ENCODE measurements at places on chromosomes 16 and 17.

GRCh38 chr17:78345172-78345571 lies 14.7 kb downstream of the SOCS3 start:
- no peak for DNase-seq

DNA sequence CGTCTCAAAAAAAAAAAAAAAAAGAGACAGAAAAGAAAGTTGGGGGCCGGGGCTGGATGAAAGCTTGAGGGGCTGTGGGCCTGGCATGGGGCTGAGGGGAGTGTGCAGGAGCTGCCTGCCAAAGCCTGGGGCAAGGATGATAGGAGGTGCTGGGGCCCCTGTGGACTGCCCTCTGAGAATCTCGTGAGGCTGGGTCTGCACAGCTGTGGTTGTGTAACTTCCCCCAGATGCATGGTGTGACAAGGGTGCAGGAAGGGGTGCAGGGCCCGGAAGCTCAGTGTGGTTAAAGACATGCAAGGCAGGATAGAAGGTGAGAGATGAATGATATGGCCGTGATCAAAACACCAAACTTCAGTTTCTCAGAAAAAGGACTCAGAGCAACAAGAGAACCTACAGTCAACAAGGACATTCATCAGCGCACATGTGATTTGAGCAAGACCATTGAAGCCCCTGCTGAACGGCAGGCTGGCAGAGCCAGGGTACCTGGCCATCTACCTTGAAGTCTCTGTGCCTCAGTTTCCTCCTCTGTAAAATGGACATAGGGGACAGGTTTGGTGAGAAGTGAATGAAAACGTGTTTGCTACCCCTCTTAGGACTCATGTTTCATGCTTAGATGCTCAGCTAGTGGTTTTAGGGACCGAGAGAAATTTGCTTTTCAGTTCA lies 9.6 kb downstream of the IL32 start:
- DNase-seq = no peak

- DNase-seq = peak; percentile 14
Measured at GRCh38 chr17:41919840-41920579, 1.3 kb upstream of the ACLY start.

DNA sequence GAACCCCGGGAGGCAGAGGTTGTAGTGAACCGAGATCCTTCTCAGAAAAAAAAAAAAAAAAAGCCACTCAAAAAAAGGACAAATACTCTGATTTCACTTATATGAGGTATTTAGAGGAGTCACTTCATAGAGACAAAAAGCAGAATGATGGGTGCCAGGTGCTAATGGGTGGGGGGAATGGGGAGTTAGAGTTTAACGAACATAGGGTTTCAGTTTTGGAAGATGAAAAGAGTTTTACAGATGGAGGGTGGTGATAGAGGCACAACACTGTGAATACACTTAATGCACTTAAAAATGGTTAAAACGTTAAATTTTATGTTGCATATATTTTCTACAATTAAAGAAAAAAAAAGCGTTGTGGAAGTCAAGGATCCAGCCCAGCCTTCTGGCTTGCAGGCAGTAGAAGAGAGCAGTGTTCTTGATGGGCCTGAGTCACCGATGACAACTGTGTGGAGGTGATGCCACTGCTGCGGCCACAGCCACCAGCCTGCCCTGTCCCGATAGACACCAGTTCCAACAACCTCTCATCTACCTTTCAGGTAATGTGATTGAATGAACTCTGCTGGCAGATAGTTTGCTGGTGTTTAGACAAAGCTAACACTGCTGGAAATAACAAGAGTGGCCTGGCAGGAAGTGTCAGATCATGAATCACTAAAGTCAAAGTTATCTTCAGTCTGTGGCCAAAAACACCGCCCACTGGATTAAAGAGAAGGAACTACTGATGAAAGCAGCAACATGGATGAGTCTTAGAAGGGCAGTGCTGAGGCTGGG lies 49.9 kb upstream of the COX10 start:
- no peak for DNase-seq

- no peak for DNase-seq
Measured at GRCh38 chr16:54268766-54269165, 17.8 kb downstream of the IRX3 start.

DNA sequence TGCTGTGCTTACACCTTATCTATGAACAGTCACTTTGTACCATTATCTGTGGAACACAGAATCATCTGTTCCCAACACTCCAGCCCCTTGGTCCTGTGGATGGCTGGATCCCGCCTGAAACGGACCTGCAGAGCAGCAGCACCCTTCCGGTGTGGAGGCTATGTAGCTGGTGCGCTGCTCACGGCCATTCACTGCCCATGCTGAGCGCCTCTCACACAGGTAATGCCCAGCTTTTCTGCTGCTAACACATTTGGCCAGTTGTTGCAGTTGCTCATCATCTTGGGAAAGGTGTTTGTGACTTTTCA lies 11.4 kb upstream of the PLK1 start:
- DNase-seq = no peak

DNA sequence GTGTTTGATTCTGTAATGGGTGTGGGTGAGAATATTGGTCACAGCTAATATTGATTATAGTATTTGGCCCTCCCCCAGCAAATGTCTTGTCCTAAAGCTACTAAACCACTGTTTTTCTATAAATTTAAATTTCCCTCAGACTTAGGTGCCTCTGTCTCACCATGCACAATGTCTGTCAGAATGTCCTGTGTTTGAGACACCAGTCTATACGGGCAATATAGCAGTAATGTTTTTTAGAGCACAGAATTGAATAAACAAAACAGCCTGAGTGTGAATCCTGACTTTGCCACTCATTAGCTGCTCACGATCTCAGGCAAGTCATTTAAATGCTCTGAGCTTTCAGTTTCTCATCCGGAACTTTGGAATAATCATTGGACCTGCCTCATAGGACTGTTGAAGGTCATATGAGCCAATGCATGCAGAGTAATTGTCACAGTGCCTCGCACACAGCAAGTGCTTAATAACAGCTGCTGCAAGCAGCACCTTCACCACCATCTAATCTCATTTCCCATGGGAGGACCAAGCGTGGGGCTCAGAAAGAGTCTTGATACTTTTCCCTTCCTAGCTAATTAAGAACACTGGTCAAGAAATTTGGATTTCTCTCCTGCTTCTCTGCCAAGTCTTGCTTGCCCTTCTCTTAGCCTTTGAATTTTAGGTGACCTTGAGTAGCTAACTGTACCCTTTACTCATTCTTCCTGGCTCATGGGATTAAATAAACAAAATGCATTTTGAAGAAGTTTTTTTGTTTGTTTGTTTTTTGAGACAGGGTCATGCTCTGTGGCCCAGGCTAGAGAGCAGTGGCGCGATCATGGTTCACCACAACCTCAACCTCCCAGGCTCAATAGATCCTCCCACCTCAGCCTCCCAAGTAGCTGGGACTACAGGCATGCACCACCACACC lies 9.8 kb downstream of the HLF start:
- DNase-seq = no peak

GRCh38 chr17:50180111-50180510 lies 14.3 kb downstream of the SGCA start:
- no peak for DNase-seq

GRCh38 chr16:80019395-80019794 lies 418.9 kb upstream of the MAF start:
- no peak for DNase-seq

DNA sequence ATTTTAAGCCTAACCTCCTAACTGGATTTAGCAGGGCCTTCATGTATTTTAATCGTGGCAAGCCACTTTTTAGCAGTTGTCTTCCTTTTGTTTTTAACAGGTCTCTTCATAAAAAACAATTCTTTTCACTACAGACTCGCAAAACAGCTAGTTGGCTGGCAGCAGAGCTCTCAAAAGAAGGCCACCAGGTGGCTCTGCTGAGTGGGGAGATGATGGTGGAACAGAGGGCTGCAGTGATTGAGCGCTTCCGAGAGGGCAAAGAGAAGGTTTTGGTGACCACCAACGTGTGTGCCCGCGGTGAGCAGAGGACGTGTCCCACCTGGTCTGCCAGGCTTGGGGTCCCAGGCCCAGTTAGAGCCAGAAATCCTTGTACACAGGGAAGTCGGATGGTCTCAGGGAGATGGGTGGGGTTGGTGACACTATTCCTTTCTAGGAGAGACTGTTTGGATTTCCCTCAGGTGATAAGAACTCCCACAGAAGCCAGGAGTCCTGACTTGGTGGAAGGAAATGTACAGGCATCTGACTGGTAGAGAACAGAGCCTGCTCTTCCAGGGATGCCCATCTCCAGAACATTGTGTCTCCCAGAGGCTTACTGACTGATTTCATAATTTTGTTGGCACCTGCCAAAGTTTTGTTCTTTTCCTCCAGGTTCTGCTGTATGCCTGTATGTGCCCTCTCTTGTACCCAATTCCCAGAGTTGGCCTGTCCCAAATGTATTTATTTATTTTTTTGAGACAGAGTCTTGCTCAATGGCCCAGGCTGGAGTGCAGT lies 14.9 kb upstream of the DDX19A start:
- DNase-seq = no peak

GRCh38 chr17:56121191-56122051 lies 31.9 kb upstream of the ANKFN1 start:
- DNase-seq = no peak

DNA sequence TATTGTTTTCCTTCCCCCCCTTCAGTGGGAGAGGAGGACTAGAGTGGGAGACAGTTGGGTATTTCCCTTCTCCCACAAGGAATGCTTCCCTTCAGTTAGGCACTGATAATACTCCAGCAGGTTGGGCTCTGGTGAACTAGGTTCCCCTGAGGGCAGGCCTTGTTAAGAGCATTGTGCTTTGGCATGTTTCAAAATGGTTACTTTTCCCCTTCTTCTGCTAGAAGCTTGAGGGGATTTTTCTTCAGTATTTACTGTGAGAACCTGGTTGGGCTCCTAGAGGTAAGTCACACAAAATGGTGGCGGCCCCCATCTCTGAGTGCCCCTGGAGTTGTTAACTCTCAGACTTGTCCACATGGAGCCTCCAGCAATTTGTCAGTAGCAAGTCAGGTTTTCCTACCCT lies 156.2 kb downstream of the CYB561 start:
- no peak for DNase-seq

DNA sequence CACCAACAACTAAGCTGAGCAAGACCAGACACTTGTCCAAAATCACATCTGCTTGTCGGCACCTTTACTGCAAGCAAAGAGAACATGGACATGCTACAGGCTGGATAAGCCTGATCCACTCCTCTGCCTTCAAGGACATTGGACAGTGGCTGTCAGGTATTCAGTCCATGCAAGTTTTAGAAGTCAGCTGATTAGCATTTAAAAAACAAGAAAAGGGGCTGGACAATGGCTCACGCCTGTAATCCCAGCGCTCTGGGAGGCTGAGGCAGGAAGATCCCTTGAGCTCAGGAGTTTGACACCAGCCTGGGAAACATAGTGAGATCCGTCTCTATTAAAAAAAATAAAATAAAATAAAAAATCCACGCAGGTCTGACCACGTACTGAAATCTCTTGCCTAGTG lies 20.3 kb downstream of the PARN start:
- DNase-seq = no peak

DNA sequence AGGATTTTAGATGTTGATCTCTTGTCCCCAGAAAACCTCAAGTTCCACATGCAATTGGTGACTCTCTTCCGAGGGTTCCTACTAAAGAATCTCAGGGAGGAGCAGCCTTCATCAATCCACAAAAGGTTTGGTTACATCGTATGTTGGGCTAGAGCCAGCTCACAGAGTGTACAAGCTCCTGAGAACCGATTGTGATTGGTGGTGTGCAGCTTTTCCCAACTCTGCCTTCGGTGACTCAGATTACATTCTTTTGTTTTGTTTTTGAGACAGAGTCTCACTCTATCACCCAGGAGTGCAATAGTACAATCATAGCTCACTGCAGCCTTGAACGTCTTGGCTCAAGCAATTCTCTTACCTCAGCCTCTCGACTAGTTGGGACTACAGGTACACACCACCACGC lies 172.4 kb downstream of the PMP22 start:
- DNase-seq = no peak

DNA sequence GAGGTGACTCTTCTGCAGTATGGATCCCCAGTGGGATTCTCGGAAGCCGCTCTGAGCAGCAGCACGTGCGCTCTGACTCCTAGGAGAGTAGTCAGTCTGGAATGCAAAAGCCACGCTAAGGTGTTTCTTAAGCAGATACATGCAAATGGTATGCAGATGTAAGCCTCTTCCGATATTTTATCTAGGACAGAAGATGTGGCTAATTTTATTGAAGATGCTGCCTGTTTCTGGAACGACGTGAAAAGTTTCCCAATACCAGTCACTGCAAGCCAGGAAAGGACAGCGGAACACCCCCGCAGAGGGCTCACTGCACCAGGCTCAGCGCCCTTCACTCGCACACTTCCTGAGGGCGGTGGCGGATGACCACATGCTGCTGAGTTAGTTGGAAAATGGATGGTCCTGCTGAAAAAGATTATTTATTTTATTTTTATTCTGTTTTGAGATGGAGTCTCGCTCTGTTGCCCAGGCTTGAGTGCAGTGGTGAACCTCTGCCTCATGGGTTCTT lies 10.1 kb downstream of the FADS6 start:
- no peak for DNase-seq

GRCh38 chr17:73058022-73058421 lies 34.5 kb downstream of the SLC39A11 start:
- no peak for DNase-seq

- DNase-seq = no peak
Measured at GRCh38 chr17:35726127-35726952, 5.1 kb upstream of the RASL10B start.

DNA sequence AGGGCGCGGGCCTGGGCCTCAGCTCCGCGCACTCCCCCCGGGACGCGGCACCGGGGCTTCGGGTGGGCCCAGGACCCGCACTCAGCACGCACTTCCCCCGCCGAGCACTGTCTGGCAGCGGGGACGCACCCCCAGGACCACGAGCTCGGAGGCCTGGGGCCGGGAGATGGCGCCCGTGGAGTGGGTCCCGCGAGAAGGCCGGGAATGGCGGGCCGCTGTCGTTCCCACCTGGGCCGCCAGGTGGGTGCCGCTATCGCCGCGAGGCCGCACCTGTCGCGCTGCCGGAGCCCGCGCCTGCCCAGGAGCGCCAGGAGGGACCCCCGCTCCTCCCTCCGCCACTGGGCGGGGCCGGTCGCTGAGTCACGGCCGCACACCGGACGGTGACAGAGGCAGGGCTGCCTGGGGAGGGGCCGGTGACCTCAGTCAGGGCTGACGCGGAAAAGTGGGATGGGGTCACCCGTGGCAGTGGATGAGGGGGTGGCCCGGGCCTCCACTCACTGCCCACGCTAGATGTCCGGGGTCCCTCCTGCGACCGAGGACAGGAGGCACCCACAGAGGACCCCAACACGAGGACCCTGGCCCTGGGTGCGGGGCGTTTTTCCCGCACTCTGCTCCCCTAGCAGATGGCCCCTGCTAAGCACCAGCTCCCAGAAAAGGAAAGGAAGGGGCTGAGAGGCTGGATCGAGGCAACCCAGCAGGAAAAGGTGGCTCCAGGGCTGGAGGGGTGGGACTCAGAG lies 6.9 kb upstream of the ACTG1 start:
- no peak for DNase-seq

- DNase-seq = peak; percentile 91
Measured at GRCh38 chr16:88533932-88534637, 36.1 kb upstream of the ZC3H18 start.

GRCh38 chr17:49570540-49571242 lies 5.0 kb upstream of the NXPH3 start:
- no peak for DNase-seq

- no peak for DNase-seq
Measured at GRCh38 chr17:59846394-59847165, 46.2 kb downstream of the TUBD1 start.

GRCh38 chr17:75854881-75855309 lies 240 bp downstream of the WBP2 start:
- no peak for DNase-seq

Measured in cerebellum (tissue), 4 donors.